ENCODE measurements at places on chromosomes 1 and 21. TPM values are rescaled to one million over a fixed set of nuclear protein-coding genes. Genes with fewer than 3 reads are reported as not detected.

The WNT4 gene
- 0.24 TPM for total RNA-seq

The FMO5 gene
- 0.21 TPM for total RNA-seq

The IQGAP3 gene
- total RNA-seq, result 35.7 TPM

The CCNL2 gene
- 76.6 TPM for total RNA-seq

The C1orf94 gene
- total RNA-seq, result not detected

The BRDT gene
- total RNA-seq, result not detected

The MAP3K21 gene
- total RNA-seq, result 10.2 TPM

The KLHDC9 gene
- 2.0 TPM for total RNA-seq

The RAB25 gene
- 44.3 TPM for total RNA-seq

The RSPH1 gene
- total RNA-seq, result not detected

The IVL gene
- total RNA-seq, result 2.1 TPM

The LACTBL1 gene
- total RNA-seq, result not detected

The TFF2 gene
- not detected for total RNA-seq

The C1orf105 gene
- not detected for total RNA-seq

The PAPPA2 gene
- total RNA-seq, result 0.21 TPM

The C1orf87 gene
- total RNA-seq, result not detected

The SMYD3 gene
- total RNA-seq, result 18.5 TPM

The GBP7 gene
- not detected for total RNA-seq

The POTED gene
- not detected for total RNA-seq

The SYT6 gene
- not detected for total RNA-seq

The CD52 gene
- not detected for total RNA-seq

The CNR2 gene
- not detected for total RNA-seq

The LRRC39 gene
- not detected for total RNA-seq

The NENF gene
- 80.7 TPM for total RNA-seq

The CFHR4 gene
- total RNA-seq, result not detected

The TRPM2 gene
- total RNA-seq, result 1.1 TPM

The MFAP2 gene
- 53.4 TPM for total RNA-seq

The DISP3 gene
- total RNA-seq, result not detected

The METTL13 gene
- 32.5 TPM for total RNA-seq

The EXO5 gene
- total RNA-seq, result 9.6 TPM

The IGSF21 gene
- total RNA-seq, result not detected

The MRPL9 gene
- total RNA-seq, result 91.3 TPM

The RGS5 gene
- 1.3 TPM for total RNA-seq

The SRRM1 gene
- 86.0 TPM for total RNA-seq

The POGZ gene
- total RNA-seq, result 29.5 TPM

The SELE gene
- not detected for total RNA-seq

The ADAM15 gene
- total RNA-seq, result 242 TPM

The DRAXIN gene
- total RNA-seq, result not detected

Data from foreskin keratinocyte (primary cell).